ENCODE measurements at places on chromosomes 16 and 17.

GRCh38 chr16:54976651-54977200, 46.1 kb downstream of the IRX5 start:
- no peaks in the 10 kb centered on the region for H3K4me1 ChIP-seq
- H3K27me3 ChIP-seq: no peaks in the 10 kb centered on the region
- no peak for DNase-seq
- H3K4me3 ChIP-seq: no peak overlapping the region
- H3K27ac ChIP-seq: no peak overlapping the region
- no peaks in the 10 kb centered on the region for H3K36me3 ChIP-seq

DNA sequence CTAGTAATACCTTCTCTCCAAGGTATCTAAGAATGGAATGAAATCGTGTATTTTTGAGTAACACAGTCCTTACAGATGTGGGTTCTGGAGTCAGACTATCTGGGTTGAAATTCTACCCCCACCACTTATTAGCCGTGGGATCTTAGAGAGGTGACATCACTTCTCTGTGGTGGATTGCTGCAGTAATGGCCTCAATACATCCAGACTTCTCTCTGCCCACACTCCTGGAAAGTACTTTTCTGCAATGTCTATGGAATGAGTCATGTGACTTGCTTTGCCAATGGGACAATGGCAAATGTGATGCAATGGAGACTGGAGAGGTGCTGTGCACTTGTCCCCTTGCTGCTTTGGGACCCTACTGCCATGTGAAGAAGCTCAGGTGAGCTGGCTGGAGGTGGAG, 418.2 kb downstream of the HAPSTR1 start:
- no peak overlapping the region for H3K27ac ChIP-seq
- H3K4me1 ChIP-seq: no peaks in the 10 kb centered on the region
- no peak for DNase-seq
- H3K36me3 ChIP-seq: no peaks in the 10 kb centered on the region

GRCh38 chr17:27256225-27257030, 37.5 kb upstream of the WSB1 start:
- no peaks in the 10 kb centered on the region for H3K27me3 ChIP-seq
- DNase-seq: no peak
- no peak overlapping the region for H3K4me3 ChIP-seq

- no peak overlapping the region for H3K4me3 ChIP-seq
- no peaks in the 10 kb centered on the region for H3K27me3 ChIP-seq
- H3K36me3 ChIP-seq: no peaks in the 10 kb centered on the region
- H3K27ac ChIP-seq: no peak overlapping the region
- DNase-seq: no peak
- peaks cover 12% of the 10 kb centered on the region for H3K4me1 ChIP-seq
Measured at GRCh38 chr17:44782326-44782850, 23.6 kb downstream of the ADAM11 start.

DNA sequence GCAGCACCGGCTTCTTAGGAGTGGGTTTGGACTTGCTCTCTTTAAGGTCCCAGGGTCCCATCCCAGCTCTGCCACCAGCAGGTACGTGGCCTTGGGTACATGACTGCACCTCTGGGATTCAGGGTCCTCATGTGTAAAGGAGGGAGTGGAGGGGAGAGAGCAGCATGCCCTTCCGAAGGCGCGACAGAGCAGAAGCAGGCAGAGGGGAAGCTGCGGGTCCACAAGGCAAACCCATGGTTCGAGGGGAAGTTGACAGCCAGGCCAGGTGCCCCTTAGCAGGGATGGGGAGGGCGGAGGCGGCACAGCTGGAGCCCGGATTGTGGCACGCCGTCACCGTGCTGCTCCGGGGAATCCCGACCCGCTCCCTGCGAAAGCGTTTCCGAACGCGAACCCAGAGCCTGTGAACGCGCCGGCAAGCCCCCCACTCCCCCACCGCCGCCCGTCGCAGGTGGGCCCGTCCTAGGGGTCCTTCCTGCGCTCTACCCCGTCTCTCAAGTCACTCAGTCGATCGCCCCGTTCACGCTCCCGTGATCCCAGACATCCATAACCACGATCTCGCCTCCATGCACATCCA, 4.1 kb upstream of the TBX2 start:
- H3K36me3 ChIP-seq: no peaks in the 10 kb centered on the region
- no peak overlapping the region for H3K27ac ChIP-seq
- no peak for DNase-seq
- H3K27me3 ChIP-seq: no peaks in the 10 kb centered on the region

GRCh38 chr17:41811549-41812380, at the start of gene P3H4:
P3H4 (minus strand) TSS chr17:41811949; CDS start chr17:41811915, 34 bp downstream.
- H3K36me3 ChIP-seq: no peaks in the 10 kb centered on the region
- DNase-seq: peak; percentile 56
- H3K27ac ChIP-seq: no peak within 1 kb of the TSS
- peaks cover 21% of the 10 kb centered on the region for H3K27me3 ChIP-seq
- peaks cover 18% of the 10 kb centered on the region for H3K4me1 ChIP-seq

DNA sequence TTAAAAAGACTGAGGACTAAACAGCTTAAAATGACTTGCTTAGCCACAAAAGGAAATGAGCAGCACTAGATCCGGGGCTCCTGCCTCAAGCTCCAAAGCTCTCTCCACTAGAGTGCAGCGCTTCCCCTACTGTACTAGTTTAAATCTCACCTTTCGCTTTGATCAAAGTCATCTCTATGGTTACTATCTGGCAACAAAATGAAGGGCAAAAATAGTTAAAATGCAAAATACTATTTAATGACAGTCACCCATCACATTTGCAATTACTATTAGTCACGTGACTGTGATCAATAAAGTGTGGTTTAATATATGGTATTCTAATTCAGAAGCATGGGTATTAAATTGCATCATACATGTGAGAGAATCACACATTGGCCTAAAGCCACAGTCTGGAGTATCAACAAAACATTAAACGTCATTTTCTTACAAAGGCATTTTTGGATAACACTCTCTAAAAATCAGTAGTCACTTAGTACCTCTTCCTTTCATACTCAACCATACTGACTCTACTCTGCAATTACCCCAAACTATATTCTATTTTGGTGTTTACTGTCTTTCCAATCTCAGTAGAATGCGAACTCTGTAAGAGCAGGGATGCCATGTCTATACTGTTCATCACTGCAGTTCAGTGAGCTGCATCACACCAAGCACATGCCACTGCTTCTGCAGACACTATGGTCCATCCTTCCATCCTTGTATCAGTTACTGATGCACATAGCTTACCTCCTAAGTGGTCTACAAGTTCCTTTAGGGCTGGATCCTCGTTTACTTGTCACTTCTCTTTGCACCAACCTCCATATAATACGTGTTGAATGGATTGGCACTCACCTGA, 6.2 kb downstream of the PSMD12 start:
- H3K4me3 ChIP-seq: no peak overlapping the region
- peaks cover 25% of the 10 kb centered on the region for H3K4me1 ChIP-seq
- no peak overlapping the region for H3K27ac ChIP-seq

- no peaks in the 10 kb centered on the region for H3K27me3 ChIP-seq
- H3K4me1 ChIP-seq: peaks cover 32% of the 10 kb centered on the region
- H3K36me3 ChIP-seq: no peaks in the 10 kb centered on the region
- H3K4me3 ChIP-seq: no peak overlapping the region
- DNase-seq: peak; percentile 83
Measured at GRCh38 chr17:75749545-75750389, 15.2 kb downstream of the GALK1 start.

GRCh38 chr16:87515475-87516330, 22.9 kb upstream of the ZCCHC14 start:
- H3K27me3 ChIP-seq: no peaks in the 10 kb centered on the region
- no peak overlapping the region for H3K27ac ChIP-seq
- no peak overlapping the region for H3K4me3 ChIP-seq
- no peaks in the 10 kb centered on the region for H3K4me1 ChIP-seq
- no peaks in the 10 kb centered on the region for H3K36me3 ChIP-seq

GRCh38 chr16:73047536-73048291, at the start of gene ZFHX3:
ZFHX3 (minus strand) TSS chr16:73048128; CDS start chr16:72960145, 87,983 bp downstream.
- peak; percentile 75 for DNase-seq
- H3K27me3 ChIP-seq: peaks cover 20% of the 10 kb centered on the region
- H3K4me3 ChIP-seq: peak within 1 kb of the TSS; percentile 18
- peaks cover 14% of the 10 kb centered on the region for H3K4me1 ChIP-seq
- H3K27ac ChIP-seq: no peak within 1 kb of the TSS
- no peaks in the 10 kb centered on the region for H3K36me3 ChIP-seq
